Left ventricle myocardium inferior (tissue), 1 donor: ENCODE measurements at places on chromosomes 11 and 22.

GRCh38 chr11:47904048-47904447, 55.9 kb upstream of the NUP160 start:
- no peaks in the 10 kb centered on the region for H3K4me1 ChIP-seq
- no peak overlapping the region for H3K27ac ChIP-seq
- H3K36me3 ChIP-seq = no peaks in the 10 kb centered on the region
- no peaks in the 10 kb centered on the region for H3K27me3 ChIP-seq

GRCh38 chr22:26617271-26618199, at the start of gene CRYBB1:
CRYBB1 (minus strand) TSS chr22:26618027; CDS start chr22:26616319, 1,708 bp downstream.
- no peaks in the 10 kb centered on the region for H3K36me3 ChIP-seq
- peak within 1 kb of the TSS; percentile 30 for H3K27ac ChIP-seq
- DNase-seq = peak; percentile 41
- H3K4me3 ChIP-seq = no peak within 1 kb of the TSS
- peaks cover 25% of the 10 kb centered on the region for H3K4me1 ChIP-seq

GRCh38 chr11:8204596-8204995, 35.8 kb upstream of the RIC3 start:
- H3K4me3 ChIP-seq = no peak overlapping the region
- no peaks in the 10 kb centered on the region for H3K36me3 ChIP-seq
- peaks cover 19% of the 10 kb centered on the region for H3K4me1 ChIP-seq
- no peak for DNase-seq
- peaks cover 39% of the 10 kb centered on the region for H3K27me3 ChIP-seq
- H3K27ac ChIP-seq = no peak overlapping the region

DNA sequence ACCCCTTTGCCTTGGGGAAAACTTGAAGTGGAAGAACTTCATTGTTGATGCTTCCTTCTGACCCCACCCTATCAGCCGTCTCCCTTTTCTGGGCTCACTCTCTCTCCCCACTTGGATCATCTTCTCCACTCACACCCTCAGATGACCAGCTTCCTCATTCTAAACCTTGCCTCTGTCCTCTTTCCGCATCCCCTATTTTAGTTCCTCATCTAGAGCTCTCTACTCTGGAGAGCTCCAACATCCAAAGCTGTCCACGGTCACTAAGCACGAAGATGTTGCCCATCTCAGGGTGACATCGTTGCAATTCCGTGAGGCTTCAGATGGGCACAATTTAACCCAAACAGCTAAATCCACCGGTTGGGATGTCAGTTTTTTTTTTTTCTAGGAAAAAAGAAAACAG, 31.6 kb upstream of the ME3 start:
- no peak overlapping the region for H3K27ac ChIP-seq
- H3K36me3 ChIP-seq = no peaks in the 10 kb centered on the region
- H3K27me3 ChIP-seq = no peaks in the 10 kb centered on the region
- no peaks in the 10 kb centered on the region for H3K4me1 ChIP-seq
- H3K4me3 ChIP-seq = no peak overlapping the region
- DNase-seq = no peak

DNA sequence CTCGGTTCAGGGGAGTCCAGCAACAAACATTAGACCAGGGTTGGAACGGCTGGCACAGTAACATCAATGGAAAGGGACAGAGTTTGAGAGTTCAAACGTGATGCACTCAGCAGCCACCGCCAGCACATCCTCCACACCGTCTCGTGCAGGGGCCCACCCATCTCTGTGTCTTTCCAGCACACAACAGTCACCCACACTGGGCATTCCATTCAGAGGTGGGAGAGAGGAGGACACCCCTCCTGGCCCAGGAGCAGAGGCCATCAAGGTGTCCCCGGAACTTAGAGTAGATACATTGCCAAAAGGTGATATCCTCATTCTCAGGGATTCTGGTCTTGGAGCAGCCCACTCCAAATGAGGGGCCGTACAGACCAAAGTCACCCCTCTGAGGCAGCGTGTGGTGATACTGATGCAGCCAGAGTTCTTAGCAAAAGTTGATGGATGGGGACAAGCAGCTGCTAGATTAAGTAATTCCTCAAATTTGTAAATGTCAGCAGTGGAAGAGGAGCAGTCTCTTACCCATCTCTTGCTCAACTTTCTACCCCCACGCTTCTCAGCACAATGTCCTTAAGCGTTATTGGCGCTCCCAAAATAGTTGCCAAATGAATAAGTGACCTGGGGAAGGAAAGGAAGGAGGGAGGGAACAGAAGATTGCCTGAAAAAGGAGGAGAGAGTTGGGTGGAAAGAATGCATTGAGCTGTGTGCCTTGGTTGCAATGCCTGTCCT, 5.5 kb downstream of the SNAP29 start:
- no peak for DNase-seq
- peaks cover 59% of the 10 kb centered on the region for H3K4me1 ChIP-seq
- no peak overlapping the region for H3K27ac ChIP-seq
- H3K36me3 ChIP-seq = peaks cover 6% of the 10 kb centered on the region
- H3K4me3 ChIP-seq = no peak overlapping the region

DNA sequence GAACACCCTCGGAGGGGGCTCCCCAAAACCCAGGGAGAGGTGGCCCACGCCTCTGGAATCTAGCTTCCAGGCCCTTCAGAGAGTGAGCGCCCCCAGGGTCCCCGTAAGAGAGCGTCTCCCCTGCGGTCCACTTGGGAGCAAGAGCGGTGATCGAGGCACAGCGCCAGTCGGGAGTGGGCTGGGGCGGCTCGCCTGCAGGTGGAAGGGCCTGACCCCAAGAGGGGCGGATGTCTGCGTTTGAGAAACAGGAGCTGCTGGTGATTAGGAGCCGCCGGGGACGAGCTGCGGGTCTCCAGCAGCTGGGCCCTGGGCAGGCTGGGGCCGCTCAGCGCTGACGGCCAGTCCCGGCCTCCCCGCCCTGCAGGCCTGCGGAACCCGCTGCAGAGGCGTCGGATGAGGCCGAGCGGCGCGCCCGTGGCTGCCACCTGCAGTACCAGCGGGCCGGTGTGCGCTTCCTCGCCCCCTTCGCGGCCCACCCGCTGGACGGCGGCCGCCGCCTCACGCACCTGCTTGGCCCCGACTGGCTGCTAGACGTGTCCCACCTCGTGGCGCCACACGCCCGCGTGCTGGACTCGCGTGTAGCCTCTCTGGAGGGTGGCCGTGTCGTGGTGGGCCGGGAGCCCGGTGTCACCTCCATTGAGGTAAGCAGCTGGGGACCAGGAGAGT, 10.0 kb downstream of the TMEM132A start:
- H3K27me3 ChIP-seq = no peaks in the 10 kb centered on the region
- H3K36me3 ChIP-seq = peaks cover 12% of the 10 kb centered on the region
- H3K4me1 ChIP-seq = peaks cover 24% of the 10 kb centered on the region
- no peak overlapping the region for H3K4me3 ChIP-seq
- H3K27ac ChIP-seq = no peak overlapping the region

DNA sequence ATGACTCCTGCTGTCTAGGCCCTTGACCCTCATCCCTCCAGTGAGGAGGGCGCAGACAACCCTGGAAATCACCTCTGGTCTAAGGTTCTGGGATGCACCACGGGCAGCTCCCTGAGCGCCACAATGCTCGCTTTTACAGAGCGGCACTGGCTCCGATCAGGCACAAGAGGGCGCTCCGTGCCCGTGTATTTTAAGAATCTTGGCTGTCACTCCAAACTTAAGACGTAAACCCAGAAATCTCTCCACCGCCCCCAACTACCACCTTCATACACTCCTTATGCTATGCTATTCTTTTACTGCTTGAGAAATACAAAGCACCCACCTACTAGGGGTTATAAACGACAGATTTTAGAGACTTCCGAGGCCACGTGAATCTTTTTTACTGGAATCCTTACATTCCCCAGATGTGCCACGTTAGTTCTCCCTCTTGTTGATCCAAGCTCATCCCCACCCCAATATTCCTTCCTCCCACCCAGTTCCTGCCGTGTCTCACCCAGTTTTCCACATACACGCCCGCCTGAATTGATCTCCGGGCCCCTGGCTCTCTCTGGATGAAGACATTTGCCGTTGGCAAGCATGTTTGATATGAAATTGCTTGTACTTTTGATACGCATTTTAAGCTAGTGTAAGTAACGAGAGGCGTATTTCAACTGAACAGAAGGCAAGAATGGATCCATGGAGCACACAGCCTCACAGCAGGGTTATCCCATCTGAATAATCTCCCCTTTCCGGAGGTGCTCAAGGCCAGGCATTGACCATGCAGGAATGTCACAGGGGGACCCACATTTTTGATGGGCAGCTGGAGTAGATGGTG, 453.5 kb downstream of the OPCML start:
- H3K36me3 ChIP-seq = no peaks in the 10 kb centered on the region
- H3K27me3 ChIP-seq = peaks cover 90% of the 10 kb centered on the region
- H3K4me1 ChIP-seq = peaks cover 6% of the 10 kb centered on the region
- no peak for DNase-seq
- H3K27ac ChIP-seq = no peak overlapping the region

GRCh38 chr11:35334385-35335090, 84.8 kb downstream of the SLC1A2 start:
- no peaks in the 10 kb centered on the region for H3K36me3 ChIP-seq
- no peak for DNase-seq
- H3K4me1 ChIP-seq = peaks cover 26% of the 10 kb centered on the region
